ENCODE measurements at places on chromosomes 2 and 18.

- DNase-seq: no peak
Measured at GRCh38 chr2:188475945-188476344, 184.3 kb downstream of the GULP1 start.

DNA sequence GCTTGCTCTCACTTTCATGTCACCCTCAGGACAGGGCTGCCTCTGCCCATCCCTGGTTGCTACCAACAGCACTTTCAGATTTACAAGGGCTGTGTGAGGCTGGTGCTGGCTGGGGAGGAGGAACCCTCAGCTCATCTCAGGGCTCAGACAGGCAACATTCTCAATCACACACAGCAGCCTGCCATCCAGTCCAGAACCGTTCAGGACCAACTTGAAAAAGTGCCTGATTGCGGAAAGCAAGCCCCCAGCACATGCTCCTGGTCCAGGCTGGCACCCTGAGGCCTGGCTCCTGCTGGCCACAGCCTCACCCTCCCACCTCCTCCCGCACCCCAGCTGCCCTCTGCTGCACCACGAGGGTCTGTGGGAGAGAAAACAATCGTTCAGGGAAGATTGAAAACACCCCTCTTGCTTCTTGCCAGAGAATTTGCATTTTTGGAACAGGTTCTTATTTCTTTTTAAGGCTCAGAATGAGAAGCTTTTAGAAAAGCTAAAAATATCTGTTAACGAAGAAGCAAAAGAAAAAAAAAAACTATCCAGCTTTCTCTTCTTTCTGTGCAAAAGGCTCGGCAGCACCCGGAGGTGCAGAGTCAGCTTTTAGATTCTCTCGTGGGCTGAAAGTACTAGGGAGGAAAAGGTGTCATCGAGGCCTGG, 403.8 kb upstream of the ID2 start:
- DNase-seq: no peak

GRCh38 chr2:1446301-1446700, 33.0 kb downstream of the TPO start:
- no peak for DNase-seq

GRCh38 chr2:40395169-40396073, 56.5 kb downstream of the SLC8A1 start:
- DNase-seq: no peak

DNA sequence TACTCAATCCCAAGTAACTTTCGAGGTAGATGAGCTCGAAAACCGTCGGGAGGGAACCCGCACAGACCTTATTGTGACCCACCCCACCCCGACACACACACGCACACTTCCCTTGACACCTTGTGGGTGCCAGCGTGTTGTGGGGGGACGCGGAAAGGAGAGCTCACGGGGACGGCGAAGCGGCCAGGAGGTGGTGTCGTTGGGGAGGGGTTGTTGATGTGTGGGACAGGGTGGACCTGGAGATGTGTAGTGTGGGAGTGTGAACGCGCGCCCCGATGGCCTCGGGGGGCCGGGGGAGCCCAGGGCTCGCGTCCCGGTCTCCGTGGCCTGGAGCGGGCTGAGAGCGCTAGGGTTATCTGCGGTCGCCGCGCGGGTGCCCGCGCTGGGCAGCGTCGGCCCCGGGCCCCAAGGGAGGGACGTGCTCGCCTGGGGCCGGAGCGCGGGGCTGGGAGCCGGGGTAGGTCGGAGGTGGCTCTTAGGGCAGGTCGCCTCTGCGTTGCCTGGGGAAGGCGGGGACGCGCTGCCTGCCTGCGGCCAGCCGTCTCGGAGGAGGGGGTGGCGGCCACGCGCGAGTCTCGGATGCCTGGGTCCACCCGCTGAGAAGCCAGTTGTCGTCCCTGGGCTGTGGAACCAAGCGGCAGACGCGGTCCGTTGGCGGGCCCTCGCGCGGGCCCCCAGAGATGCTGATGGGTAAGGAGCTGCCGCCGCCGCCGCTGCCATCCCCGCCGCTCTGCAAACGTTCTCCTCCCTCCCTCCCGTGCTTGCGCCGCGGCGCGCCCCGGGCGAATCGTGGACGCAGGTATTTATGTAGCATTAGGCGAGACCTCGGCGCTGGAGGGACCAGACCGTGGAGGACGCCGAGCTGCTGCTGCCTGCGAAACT, 1.6 kb downstream of the KLHL29 start:
- DNase-seq: no peak

- DNase-seq: no peak
Measured at GRCh38 chr2:18369760-18370159, 190.7 kb downstream of the RDH14 start.

GRCh38 chr2:13351068-13351467, 634.3 kb downstream of the TRIB2 start:
- DNase-seq: no peak

GRCh38 chr2:18376936-18377335, 183.5 kb downstream of the RDH14 start:
- no peak for DNase-seq

DNA sequence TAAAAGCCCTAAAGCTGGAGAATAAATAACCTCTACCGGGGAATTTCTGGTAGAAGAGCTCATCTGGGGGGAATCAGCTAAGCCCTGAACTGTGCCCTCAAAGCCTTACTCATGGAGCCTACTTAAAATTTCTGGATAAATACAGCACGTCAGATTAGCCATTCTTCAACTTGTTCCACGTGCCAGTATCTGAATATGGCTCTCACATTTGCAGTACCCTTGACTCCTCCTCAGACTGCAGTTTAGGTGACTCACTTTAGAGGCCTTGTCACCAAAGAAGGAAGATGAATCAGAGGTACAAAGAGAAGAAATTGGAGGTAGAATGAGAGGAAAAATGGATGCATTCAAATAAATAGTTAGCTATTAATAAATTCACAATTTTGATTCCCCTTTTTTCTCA, 34.6 kb upstream of the POTEC start:
- no peak for DNase-seq

GRCh38 chr2:88866756-88867155, 175.3 kb downstream of the RPIA start:
- DNase-seq: no peak

GRCh38 chr2:16031058-16031847, 90.9 kb downstream of the MYCN start:
- no peak for DNase-seq

DNA sequence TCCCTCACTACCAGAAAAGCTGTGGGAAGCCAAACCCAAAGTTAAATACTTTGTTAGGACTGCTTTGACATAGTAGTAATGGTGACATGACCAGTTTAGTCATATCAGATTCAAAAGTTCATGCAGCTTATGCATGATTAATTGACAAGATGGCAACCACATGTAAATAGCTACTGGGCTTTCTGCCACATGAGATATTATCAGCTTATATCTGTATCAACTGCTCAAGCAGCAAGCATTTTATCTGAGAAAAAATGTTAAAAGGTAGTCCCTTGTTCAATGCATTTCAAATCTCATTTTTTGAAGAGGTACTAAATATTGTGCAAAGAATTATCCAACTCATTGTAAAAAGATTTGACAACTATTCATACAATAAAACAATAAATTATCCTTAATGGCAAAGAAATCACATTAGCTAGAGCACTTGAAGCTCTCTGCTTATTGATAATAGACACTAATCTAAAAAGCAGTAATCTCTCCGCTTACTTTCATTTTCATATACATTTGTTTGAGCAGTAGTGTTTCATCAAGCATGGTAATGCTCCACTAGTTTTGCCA, 993.6 kb upstream of the NXPH2 start:
- DNase-seq: no peak

DNA sequence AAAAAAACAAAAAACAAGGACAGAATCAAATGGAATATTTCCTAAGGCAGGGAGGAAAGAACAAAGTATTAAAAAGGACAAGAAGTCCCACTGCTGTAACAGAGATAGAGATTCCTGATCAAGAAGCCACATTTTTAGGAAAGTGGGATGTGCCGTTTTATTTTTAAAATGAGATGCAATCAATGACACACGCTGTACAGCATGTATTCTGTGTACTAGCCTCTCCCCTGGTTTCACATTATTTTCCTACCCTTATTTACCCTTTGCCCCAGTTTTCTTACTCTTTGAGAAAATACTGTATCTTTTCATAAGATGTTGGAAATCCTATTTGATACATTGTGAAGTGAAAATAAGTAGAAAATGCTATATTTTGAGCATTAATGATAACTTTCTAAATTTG, 45.8 kb downstream of the E2F6 start:
- DNase-seq: no peak

- no peak for DNase-seq
Measured at GRCh38 chr18:42047721-42048120, 92.7 kb downstream of the PIK3C3 start.

GRCh38 chr2:16950436-16950835, 284.8 kb upstream of the CYRIA start:
- no peak for DNase-seq

GRCh38 chr2:215917953-215918620, 95.3 kb downstream of the MREG start:
- no peak for DNase-seq

GRCh38 chr18:11714244-11714918, 25.3 kb downstream of the GNAL start:
- no peak for DNase-seq

GRCh38 chr18:8139891-8140406, 469.3 kb upstream of the RAB12 start:
- DNase-seq: no peak

DNA sequence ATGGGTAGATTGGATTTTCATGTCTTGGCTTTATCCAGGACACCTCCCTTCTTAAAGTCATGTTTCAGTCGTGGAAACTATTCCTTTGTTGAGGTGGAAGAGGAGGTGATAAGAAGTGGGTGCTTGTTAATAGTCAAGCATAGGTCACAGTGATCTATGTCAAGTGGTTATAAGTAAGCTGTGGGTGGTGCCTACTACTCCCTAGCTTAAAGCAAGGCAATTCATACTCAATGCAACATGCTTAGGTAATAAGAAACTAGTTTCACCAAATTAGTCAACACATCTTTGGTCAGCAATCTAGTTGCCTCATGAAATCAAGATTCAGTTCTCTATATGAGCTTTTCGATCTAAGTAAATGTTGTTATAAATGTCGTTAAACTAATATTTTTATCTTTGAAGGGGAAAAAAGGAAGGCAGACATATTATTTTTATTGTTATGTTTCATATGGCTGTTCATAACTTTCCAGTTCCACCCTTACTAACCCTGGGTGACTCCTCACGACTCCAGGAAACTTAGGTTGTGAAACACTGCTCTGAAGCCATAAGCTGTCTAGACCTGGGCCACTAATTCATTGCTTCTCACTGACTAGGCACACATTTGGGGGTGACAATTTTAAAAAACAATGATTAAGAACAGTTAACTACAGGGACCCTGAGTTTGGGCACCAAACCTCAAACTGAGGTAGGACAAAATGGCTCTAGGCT, 5.8 kb upstream of the ABCB11 start:
- DNase-seq: no peak

GRCh38 chr2:241909769-241910168, 40.2 kb downstream of the RTP5 start:
- DNase-seq: no peak

DNA sequence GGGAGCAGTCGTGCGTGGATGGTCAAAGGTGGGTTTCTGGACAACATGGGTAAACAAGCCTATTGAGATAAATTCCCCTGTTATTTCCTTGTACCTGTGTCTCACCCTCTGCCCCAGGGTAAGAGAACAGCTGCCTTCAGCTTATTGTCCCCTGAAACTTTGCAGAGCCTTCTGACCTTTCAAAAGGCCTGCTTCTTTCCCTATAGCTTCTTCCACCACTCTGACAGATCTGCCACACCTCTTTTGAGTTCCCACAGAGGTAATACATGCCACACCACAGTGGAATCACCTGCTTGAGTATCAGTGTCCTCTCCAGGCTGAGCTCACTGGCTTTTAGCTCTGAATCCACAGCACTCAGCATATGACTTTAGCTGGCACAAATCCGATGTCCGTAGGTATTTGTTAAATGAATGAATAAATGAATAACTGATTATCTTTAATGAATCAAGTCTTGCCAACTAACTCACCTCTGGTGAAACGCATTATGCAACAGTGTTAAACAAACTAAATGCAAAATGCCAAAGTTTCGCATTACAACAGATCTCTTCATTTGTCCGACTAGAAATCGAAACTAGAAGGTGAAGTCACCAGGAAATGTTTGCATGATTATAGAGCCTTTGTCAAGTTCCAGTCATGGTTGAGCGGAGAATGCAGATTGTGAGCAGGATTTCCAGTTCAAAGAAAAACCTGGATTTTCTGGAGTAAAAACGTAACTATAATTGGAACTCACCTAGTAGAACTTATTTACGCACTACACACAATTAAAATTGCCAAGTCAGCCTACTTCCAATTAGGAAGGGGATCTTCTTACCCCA, 16.4 kb downstream of the DYNAP start:
- DNase-seq: no peak

- DNase-seq: no peak
Measured at GRCh38 chr2:175567435-175568061, 386.0 kb upstream of the ATP5MC3 start.

GRCh38 chr2:239293775-239294430, 106.9 kb downstream of the HDAC4 start:
- DNase-seq: no peak

- no peak for DNase-seq
Measured at GRCh38 chr2:82498777-82499443, 1960.2 kb downstream of the SUCLG1 start.

All from DMS 273 treated with DMSO at 0.1 percent for 48 hours (cell line).